ENCODE measurements at places on chromosomes 6 and 20.

DNA sequence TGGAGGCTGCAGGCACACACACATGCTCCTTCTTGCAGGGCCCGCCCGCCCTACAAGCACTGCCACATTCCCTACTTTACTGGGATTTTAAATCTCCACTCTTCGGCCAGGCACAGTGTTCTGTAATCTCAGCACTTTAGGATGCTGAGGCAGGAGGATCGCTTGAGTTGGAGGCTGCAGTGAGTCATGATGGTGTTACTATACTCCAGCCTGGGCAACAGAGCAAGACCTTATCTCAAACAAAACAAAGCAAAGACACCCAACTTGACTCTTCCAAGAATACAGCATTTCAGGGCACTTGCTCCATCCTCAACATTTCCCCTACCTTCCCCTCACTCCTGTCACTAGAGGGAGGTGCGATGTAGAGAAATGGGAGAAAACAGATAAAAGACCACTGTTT, 194.0 kb downstream of the MYLK4 start:
- DNase-seq = no peak

DNA sequence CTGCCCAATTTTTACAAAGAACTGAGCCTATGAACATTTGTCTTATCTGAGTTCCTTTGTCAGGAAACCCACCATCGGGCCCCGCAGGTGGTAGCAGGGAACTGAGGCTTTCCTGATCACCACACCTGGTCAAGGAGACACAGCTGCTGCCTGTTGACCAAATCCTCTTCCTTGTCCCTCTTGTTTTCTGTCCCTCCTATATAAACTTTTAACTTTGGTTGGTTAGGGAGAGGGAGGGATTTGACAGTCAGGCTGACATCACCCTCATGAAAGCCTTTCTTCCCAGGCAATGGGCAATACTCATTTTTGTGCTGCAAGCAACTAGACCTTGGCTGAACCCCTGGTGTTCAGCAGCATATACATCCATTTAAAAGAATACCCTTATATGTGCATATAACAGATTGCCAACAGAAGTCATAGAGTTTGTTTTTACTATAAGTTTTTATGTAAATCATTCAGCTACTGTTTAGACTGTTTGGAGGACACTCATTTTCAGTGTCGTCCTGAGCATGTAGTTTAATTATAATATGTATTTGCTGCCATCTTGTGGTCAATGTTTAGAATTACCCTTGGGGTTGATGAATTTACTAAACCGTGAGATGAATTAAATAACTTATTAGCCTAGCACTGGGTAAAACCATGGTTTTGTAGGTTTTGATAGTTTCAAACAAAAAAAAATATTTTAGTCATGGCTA, 17.0 kb downstream of the CRISP1 start:
- peak; percentile 57 for DNase-seq

GRCh38 chr6:168596344-168596743, 155.4 kb downstream of the SMOC2 start:
- DNase-seq = no peak

- DNase-seq = no peak
Observed at GRCh38 chr20:52889225-52889624, 82.9 kb upstream of the TSHZ2 start.

- DNase-seq = no peak
Observed at GRCh38 chr20:37279820-37280219, 9.6 kb upstream of the MANBAL start.

DNA sequence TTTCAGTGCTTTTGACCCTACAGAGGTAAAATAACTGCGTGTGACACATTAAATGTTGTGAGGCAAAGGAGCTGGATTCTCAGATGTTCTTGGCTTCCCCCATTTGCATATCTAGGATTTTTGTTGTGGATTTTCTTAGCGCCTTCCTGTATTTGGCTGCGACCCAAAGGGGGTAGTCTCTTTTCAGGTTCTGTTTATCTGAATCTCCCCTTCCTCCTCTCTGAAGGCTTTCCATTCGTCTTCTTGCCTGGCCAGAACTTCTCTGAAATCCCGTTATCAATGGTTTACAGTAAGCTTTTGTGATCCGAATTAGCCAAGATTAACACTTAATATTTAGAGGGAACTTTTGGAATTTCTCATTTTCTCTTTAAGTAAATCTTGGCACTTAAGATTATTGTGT, 60.8 kb downstream of the ADGRB3 start:
- DNase-seq = no peak

DNA sequence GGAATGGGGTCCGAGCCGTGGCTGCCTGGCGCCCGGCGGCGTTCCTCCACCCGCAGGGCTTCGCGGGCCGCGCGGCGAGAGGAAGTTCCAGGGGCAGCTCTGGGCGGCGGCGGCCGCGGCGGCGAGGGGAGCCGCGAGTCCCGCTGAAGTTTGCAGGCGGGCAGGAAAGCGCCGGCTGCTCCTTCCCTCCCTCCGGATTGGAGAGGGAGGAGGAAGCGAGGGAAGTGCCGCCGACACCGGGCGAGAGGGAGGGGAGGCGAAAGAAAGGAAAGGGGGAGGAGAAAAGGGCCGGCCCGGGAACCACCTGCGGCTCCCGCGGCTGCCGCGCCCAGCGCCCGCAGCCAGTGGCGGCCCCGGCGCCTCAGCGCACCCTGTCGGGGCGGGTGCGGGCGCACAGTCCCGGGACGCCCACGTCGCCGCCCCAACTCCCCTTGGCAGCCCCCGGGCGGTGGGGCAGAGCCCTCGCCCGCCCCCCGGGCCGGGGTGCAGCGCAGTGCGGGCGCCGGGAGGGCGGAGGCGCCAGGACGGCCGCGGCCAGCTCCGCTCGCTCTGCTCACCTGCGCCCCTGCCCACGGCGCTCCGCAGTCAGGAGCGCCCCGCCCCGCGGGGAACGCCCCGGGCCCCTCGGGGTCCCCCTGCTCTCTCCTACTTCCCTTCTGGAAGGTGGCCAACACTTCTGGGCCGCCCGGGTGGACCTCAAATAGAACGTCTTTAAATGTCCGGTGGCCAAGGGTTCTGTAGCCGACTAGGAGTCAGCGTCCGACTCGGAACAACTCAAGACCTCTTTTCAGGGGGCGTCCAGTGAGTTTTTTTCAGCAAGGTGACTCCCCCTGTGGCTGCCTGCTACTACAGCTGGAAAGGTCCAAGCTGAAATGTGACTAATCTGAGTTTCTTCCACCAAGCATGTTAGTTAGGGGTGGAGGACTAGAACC, 80.3 kb upstream of the CCDC28A start:
- DNase-seq = peak; percentile 20
